ENCODE measurements at places on chromosomes 16 and 17.

DNA sequence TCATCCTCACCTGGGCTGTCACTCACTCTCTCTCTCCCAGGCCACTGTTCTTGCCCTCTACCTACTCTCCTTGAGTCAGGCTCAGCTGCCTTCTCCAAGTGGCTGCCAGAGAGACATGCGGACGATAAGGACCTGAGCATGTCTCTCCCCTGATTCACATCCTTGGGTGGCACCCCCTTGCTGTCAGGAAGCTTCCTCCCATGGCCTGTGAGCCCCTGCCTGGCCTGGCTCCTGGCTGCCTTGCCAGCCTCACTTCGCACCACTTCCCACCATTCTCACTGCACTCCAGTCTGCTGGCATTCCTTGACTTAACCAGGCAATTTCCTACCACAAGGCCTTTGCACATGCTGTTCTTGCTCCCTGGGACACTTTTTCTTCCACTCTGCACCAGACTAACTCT, 2.7 kb upstream of the ALDH3A1 start:
- DNase-seq, result no peak

GRCh38 chr17:556431-556995, 158.1 kb downstream of the VPS53 start:
- DNase-seq, result no peak

GRCh38 chr17:7081341-7082062, 1.5 kb upstream of the CLEC10A start:
- no peak for DNase-seq

GRCh38 chr17:37752482-37752881, 7.6 kb upstream of the HNF1B start:
- no peak for DNase-seq

DNA sequence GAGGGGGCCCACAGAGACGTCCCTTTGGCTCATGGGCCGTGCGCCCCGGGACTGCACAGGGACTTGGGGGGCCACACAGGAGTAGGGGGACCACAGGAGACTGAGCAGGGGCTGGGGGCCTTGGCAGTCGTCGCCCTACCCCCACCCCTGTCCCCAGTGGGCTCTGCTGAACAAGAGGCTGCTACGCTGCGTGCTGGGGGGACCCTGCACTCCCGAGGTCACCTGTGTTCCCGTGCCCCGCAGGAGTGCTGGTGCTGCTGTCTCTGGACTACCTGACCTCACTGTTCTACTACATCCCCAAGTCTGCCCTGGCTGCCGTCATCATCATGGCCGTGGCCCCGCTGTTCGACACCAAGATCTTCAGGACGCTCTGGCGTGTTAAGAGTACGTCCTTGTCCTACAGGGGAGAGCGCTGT, 14.4 kb upstream of the RNF213 start:
- DNase-seq, result no peak

DNA sequence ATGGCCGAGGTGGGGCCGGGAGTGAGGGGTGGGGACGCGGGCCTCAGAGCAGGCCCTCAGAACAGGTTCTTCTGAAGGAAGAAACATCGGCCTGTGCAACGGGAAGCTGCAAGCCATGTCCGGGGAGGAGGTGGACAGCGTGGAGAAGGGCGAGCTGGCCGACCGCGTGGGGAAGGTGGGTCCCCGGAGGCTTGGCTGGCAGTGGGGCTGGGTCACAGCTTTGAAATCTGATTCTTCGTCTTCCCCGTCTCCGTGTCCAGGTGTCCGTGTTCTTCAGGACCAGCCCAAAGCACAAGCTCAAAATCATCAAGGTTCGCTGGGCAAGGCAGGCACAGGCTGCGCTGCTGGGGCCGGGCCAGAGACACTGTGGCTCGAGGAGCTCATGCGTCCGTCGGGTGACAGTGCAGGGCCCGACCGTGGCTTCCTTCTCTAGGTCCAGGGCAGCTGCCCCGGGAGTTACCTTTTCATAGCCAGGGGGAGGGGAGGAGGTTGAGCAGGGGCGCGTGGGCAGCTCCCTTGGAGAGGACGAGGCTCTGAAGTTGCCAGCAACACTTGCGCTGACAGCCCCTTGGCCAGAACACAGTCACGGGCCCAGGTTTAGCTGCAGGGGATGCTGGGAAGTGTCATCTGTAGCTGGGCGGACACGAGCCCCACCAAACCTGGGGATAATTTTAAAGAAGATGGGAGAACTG, 51.3 kb downstream of the MEAK7 start:
- no peak for DNase-seq

DNA sequence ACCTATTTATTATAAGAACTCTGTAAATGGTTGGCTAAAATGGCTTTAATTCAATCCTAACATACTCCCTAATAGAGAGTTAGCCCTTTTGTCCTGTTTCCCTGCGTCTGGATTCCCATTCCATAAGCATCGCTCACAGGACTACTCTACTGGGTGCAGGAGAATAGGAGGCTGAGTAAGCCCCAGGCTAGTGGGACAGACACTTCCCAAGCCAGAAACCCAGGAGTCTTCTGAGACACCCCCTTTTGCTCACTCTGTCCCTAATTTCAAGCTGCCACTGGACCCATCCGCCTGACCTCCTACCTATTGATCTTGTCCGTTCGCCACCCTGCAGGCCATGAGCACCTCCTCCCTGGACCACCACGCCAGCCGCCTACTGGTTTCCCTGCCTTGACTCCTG, 16.7 kb upstream of the TOB1 start:
- DNase-seq, result no peak

DNA sequence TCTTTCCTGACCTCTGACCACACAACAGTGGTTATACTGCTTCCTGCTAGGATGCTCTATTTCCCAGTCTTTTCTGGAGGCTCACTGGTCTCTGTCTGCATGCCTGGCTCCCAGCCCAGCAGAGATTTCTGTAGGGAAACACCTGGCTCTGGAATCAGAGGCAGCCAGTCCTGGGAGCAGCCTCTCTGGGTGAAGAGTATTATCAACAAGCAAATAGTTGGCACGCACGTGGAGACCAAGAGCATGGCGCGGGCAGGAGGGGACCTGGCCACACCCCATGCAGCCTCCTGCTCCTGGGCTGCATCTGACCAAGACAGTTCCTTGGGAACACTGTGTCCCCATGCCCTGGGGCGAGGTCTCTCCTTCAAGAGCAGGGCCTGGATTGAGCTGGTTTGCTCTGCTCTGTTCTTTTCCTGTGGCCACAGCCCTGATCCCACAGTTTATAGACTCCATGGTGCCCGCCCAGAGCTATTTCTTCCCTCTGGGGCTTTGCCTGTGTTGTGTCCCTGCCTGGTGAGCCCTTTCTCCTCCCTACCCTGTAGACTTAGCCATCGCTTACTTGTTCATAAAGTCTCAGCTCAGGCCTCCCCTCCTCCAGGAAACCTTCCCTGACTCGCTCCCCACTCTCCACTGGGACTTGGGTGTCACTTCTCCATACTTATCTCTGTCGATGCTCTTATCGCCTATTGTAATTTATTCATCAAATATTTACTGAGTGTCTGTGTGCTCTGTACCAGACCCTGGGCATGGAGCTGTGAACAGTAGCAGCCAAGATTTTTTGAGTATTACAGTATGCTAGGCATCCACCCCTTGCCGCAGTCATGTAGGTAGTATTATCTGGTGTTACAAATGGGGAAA, 60.6 kb downstream of the SCNN1B start:
- DNase-seq, result no peak

GRCh38 chr16:598823-599739, 9.2 kb downstream of the RAB40C start:
- no peak for DNase-seq

GRCh38 chr16:22183901-22184614, 21.8 kb downstream of the SDR42E2 start:
- DNase-seq, result no peak

GRCh38 chr17:62989501-62989900, 23.5 kb downstream of the TANC2 start:
- DNase-seq, result no peak

DNA sequence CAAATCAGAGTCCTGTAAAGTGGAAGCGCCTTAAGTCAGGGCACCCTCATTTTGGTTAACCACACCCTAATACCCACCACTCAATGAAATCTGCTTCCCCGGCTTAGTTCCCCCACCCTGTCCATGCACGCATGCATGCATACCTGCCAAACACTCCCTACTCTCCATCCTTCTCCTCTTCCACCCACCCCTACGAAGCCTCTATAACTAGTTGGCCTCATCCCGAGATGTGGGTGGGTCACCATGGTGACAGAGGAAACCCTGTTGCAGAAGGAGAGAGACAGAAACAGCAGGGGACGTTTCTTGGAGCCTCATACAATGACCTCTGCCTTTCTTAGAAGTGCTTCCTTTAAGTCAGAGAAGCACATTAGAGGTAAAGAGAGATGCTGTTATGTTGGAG, 46.8 kb upstream of the DNAH9 start:
- no peak for DNase-seq

DNA sequence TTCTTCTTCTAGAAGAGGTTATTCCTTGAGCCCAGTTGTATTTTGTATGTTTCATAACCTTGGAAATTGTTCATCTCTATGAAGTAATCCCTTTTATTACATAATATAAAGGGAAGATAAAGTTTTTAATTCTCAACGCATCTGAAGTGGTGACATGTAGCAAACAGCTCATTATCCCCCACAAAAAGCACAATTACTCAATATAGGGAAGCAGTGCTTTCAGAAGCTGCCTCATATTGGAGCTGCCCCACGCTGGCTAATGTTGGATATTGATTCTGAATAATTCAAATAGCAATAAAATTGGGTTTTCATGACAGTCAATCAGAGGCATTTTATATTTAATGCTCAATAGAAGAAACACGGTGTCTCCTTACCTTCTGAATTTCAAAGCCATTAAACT, 604.3 kb upstream of the RBFOX1 start:
- DNase-seq, result no peak

GRCh38 chr17:66904760-66905624, 59.5 kb upstream of the CACNG4 start:
- DNase-seq, result no peak

- no peak for DNase-seq
These were observed 8.3 kb downstream of the CARD14 start for GRCh38 chr17:80177986-80178595.

DNA sequence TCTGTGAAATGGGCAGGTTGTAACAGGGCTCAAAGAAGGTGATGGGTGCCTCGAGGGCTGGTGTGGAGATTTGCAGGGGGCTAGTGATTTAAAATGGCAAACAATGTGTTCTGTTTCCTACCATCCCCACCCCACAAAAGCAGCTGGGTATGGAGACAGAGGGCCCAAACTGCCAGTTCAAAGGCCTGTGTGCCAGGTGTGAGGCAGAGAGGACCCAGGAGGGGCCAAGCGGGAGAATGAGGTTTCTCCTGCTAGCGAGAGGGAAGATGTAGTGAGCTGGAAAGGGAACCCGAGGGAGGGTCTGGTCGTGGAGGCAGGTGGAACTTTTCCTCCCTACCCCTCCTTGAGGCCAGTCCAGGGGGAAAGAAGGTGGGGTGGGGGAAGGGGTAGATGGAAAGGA, 39.4 kb downstream of the LAT start:
- no peak for DNase-seq

DNA sequence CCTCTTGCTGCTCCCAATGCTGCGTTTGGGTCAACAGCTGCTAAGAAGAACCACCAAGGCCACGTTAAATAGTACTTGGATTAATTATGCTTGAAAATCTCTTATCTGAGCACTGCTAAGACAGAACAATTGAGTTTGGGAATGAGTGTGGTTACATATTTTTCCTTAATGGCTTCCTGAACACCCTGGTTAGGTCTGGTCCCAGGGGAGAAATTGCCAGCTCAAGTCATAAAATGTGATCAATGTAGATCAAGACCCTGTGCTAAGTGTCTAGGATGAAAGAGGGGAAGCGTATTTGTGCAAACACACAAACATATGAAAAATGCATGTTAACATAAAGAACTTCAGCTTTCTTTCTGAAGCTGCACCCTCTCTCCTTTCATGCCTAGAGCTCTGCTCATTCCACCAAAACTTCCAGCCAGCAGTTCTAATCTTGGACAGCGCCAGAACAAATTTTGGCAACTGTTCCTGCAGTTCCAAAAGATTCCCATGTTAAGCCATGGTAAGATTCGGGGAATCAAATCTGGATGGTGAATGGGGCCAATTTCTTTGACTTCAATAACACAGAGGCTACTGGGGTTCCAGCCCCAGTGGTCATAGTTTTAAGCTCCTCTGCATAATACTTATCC, 72.0 kb downstream of the ZFHX3 start:
- no peak for DNase-seq

GRCh38 chr16:60151987-60152386, 1417.9 kb upstream of the GOT2 start:
- DNase-seq, result no peak

DNA sequence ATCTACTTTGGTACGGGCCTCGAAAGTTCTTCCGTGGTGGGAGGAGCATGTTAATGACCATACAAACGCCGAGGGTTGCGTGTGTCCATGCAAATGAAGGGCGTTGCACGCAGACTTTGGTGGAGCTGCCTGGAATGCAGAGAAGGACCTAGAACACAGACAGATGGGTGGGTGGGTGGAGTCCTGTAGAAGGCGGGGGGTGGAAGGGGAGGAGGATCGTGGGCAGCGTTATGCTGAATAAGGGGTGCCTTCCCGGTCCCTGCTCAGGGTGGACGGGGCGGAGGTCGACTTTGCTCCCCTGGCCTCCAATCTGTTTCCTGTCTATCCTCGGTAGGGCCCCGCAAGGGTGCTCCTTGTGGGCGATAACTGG, 795 bp upstream of the PAQR4 start:
- DNase-seq, result no peak

DNA sequence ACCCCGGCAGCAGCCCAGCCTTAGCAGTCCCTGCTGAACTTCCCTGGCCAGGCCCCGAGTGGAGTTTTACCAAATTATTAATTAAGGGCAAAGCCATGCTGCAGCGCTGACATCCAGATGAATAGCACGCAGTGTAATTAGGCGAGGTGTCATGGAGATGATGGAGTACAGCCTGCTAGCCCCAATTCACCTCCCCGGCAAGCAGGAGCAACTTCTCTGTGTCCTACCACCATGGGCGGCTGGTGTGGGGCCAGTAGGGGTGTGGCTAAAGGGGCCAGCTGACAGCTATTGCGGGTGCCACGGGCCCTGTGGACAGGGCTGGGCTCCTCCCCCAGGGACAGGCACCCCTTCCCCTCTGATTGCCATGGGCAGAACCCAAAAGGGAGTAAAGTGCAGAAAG, 24.5 kb downstream of the ENDOV start:
- no peak for DNase-seq

GRCh38 chr16:70685061-70685937, 554 bp downstream of the MTSS2 start:
- no peak for DNase-seq

- no peak for DNase-seq
These were observed 8.2 kb downstream of the PLD2 start for GRCh38 chr17:4815043-4815675.

DNA sequence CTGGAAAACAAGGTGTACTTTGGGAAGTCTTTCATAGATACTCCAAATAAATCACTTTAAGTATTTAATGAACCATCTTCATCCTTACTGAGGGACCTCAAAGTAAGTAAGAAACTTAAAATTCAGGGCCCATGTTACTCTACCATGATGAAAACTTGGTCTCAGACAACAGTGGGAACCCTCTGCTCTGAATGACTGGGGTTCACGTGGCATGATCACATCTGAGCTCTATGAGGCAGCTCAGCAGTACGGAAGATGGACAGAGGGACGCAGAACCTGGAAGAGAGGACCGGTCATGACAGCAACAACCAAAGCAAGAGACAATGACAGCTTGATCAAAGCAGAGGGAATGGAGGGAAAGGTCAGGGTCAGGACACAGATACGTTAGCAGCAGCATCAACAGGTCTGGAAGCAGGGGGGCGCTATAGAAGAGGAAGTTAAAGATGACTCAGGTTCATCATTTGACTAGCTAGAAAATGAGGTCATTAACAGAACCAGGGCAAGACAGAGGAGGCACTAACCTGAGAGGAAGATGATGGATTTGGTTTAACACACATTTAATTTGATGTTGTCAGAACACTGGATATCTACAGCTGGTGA, 9.5 kb downstream of the XPO6 start:
- DNase-seq, result no peak

- no peak for DNase-seq
These were observed 841 bp downstream of the ALOXE3 start for GRCh38 chr17:8117367-8117979.
